ENCODE measurements at places on chromosomes 11 and 22.

DNA sequence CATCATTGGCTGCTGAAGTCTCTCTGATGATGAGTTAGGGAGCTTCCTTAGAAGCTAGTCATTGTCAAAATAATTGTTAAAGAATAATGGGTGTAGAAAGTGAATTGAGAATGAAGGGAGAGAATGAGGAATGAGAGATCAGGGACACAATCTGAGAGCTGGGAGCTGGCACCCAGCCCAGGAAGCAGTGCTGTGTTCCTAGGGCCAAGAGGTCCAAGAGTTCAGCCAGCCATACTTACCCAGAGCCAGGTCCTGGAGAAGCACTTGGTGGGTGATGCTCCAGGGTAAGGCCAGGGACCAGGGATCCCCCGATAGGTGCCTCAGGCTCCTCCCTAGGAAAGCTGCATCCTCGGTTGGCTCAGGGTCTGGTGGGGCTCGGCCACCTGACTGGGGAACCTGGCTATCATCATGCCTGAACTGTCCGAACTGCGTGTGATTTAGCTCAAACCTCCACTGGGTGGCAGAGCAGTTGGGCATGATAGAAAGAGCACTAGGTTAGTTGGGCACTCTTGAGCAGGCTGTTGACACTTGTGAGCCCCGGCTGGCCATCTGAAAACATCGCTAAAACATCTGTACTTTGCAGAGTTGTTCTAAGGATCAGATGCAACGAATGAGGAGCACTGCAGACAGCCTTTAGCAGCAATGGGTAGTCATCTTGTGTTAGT is 123.9 kb upstream of the NCAM1 start:
- DNase-seq: no peak

GRCh38 chr11:118046051-118046963 is 30.6 kb upstream of the TMPRSS4 start:
- no peak for DNase-seq

- DNase-seq: no peak
Measured at GRCh38 chr22:47566491-47566890, 804.0 kb downstream of the TBC1D22A start.

GRCh38 chr11:26767060-26767459 is 45.2 kb upstream of the SLC5A12 start:
- DNase-seq: no peak

DNA sequence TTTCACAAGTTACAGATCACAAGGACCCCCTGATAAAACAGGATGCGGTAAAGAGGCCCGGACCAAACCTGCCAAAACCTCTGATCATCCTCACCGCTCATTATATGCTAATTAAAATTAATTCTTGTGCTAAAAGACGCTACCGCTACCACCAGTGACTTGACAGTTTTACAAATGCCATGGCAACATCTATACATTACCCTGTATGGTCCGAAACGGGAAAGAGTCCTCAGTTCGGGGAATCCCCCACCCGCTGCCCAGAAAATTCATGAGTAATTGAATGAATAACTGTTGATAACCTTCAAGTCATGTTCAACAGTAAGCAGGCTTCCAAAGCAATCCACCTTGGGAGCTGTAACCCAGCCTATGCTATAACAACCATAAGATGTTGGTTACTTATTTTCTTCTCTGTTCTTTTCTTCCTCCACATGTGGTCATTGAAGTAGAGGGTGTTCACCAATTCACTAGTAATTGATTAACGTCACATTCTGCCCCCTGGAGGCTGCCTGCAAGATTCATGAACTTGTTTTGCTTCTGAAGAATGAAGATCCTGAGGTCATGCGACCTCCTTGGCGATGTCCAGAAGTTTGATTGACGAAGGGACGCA is 20.6 kb downstream of the APOBEC3H start:
- DNase-seq: peak; percentile 49

- no peak for DNase-seq
Measured at GRCh38 chr22:49638788-49639187, 188.9 kb downstream of the BRD1 start.

DNA sequence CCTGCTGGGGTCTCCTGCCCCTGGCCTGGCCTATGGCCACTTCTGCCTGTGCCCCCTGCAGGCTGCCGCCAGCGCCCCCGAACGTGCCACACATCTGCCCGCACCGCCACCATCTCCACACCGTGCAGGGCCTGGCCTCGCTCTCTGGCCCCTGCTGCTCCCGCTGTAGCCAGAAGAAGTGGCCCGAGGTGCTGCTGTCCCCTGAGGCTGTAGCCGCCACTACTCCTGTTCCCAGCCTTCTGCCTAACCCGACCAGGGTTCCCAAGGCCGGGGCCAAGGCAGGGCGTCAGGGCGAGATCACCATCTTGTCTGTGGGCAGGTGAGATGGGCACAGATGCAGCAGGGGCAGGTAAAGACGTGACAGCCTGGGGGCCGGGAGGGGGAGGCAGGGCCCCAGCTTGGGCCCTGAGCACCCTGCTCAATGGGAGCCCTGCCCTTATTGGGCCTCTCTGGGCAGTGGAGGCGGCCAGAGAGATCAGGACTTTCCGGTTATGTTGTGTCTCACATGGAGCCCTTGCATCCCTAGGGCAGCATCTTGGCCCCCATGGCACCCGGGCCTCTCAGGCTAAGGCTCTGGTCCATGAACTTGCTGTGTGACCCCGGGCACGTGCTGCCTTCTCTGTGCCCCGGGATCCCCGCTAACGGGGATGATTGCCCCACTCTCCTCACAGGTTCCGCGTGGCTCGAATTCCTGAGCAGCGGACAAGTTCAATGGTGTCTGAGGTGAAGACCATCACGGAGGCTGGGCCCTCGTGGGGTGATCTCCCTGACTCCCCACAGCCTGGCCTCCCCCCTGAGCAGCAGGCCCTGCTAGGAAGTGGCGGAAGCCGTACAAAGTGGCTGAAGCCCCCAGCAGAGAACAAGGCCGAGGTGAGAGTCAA is 18.5 kb downstream of the RELT start:
- DNase-seq: no peak
